LoVo (cell line): ENCODE measurements at places on chromosomes 12 and 14.

GRCh38 chr14:74141703-74142102, 56.9 kb downstream of the LIN52 start:
- no peak for DNase-seq

DNA sequence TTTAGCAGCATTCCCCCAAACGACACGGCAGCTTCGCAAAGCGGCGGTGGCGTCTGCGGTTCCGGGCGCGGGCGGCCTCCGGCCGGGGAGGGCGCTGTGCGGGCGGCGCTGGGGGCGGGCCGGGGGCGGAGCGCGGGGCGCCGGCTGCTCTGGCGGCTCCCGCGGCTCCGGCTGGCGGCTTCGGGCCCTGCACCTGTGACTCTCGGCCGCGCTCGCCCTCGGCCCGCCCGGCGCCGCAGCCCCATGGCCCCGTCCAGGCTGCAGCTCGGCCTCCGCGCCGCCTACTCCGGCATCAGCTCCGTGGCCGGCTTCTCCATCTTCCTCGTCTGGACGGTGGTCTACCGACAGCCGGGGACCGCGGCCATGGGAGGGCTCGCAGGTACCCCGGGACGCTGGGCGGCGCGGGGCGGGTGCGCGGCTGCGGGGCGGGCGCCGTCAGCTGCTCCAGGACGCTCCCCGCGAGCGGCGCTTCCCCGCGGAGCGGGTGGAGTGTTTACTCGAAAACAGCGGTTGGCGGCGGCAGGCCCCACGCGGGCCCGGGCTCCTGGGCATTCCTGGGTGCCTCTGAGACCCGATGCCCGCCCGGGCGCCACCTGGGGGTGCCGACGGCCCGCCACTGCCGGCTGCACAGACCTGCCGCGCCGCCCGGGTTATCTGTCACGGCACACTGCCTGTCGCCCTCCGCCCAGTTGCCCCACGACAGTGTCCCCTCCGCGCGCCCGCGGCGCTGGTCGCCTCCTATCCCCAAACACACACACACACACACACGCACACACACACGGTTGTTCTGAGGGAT, at the start of gene SLC48A1:
Gene SLC48A1 (plus strand): TSS at position 177 of the 796 bp plus-strand sequence. CDS start 67 bp downstream, at position 244.
- DNase-seq, result peak; percentile 87

GRCh38 chr14:34072921-34073320, 122.0 kb upstream of the EGLN3 start:
- DNase-seq, result no peak

- DNase-seq, result peak; percentile 51
These were observed 125.7 kb downstream of the TSPAN9 start for GRCh38 chr12:3202734-3203446.

DNA sequence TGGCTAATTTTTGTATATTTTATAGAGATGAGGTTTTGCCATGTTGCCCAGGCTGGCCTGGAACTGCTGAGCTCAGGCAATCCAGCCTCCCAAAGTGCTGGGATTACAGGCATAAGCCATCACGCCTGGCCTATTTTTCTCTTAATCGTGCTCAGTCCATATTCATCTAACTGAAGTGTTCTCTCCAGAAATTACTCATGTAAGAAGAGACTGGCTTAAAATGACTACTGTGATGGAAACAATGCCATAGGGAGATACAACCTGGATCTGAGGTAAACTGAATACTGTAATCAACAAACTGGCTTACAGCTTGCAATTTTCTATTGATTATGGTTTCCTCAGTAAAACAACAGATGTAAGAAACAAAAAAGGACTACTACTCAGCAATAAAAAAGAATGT, 21.1 kb downstream of the NUMB start:
- DNase-seq, result no peak

DNA sequence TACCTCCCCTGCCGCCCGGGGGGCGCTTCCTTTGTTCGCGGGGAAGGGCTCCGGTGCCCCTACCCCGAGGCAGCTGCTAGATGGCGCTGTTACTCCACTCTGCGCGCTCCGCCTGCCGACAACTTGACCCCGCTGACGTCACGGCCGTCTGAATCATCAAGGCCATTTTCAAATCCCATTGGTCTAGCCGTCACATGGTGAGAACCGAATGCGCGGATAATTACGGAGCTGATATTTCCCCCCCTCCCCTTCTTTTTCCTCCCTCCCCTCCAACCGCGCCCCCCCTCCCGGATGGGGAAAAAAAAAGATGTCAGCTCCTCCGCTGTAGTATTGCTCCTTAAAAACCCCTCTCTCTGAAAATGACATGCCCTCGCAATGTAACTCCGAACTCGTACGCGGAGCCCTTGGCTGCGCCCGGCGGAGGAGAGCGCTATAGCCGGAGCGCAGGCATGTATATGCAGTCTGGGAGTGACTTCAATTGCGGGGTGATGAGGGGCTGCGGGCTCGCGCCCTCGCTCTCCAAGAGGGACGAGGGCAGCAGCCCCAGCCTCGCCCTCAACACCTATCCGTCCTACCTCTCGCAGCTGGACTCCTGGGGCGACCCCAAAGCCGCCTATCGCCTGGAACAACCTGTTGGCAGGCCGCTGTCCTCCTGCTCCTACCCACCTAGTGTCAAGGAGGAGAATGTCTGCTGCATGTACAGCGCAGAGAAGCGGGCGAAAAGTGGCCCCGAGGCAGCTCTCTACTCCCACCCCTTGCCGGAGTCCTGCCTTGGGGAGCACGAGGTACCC, at the start of gene HOXC10:
Gene HOXC10 (plus strand): TSS at position 246 of the 791 bp plus-strand sequence. CDS start 114 bp downstream, at position 360.
- DNase-seq, result no peak

DNA sequence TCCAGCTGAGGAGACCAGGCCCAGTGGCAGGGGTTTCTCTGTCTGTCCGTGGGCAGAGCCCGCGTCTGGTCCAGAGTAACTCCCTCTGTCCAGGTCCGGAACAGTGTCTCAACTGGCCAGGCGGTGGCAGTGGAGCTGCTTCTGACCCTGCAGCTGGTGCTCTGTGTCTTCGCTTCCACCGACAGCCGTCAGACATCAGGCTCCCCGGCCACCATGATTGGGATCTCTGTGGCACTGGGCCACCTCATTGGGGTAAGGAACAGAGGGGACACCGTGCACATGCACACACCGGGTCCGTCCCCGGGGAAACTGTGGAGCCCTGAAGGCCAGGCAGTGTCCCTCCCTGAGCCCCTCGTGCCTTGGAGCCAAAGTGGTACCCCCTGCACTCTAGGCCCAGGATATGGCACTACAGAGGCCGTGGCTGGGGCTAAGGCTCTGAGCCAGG, 1.5 kb downstream of the AQP6 start:
- no peak for DNase-seq

DNA sequence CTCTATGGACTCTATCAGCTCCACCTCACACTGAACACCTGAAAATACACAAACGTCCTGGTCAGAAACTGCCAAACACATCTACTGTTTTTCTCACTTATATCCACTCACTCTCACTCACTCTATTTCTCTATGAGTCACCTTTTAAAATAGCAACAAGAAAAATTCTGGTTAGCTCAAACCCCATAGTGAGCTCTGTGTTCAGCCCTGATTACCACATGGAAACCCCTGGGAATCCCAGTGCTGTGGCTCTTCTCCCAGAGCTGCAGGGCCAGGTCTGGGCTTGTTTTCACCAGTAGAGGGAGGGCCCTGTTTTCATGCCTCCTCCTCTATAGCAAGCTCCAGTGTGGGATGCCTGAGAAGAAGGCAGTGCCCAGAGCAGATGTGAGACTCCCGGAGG, 1126.1 kb downstream of the TMEM121 start:
- no peak for DNase-seq

DNA sequence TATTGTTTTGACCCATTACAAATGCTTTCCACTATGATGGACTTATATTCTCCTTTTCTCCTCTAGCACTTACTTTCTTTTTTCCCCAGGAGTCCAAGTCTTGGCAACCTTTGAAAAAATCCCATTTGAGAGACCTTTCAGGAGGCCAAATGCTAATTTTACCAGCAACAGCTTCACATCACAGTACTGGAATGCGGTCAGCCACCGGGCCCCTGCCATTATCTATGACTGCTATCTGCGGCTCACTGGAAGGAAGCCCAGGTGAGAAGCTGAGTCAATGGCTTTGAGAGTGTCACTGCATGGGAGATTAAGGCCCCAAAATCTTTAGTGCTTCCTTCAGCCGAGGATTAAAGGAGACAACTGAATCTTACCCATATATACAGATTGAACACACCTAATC, 64.2 kb downstream of the ERGIC2 start:
- no peak for DNase-seq

DNA sequence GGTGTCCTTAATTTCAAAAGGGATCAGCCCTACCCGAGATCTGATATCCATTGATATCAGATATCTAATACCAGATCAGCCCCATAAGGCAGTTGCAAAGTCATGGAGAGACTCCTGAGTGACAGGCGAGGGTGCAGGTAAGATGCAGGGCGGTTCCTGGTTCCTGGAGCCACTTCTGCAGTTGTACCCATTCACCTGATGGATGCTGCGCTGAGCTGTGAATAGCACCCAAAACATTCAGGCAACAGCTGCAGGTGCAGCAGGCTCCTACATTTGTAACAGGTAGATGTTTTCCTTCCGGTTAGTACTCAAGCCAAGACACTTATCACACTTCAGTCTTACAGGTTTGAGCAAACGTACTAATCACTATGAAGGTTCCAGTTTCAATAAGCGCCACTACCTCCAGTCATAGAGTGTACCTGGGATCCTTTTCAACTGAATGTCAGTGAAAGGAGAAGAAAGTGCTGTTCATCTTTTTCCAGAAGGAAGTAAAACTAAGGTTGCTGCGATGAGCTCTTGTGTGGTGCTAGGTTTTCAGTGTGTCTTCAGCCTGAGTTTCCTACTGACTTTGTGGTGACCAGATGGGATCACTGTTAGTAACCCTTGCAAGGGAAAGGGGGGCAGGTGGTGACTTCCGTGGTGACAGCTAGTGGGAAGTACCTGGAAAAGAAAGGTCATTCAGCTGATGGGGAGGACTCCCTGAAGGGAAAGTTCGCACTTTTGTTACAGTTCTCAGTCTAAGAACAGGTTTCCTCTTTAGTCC, 1.9 kb downstream of the ATP6V0A2 start:
- no peak for DNase-seq

DNA sequence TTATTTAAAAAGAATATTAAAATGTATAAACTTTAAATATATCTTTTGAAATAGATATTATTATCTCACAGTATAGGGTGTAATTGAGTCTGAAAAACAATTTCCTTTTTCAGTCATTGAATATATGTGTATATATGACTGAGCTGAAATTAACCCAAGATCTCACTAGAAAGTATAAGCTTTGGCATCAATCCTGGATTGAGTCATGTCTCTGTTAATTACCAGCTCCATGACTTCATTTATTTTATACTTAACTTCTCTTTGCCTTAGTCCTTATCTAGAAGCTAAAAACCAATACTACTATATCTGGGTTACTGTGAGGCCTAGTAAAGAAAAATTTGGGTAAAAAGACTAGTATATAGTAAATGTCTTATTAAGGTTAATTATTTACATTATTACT, 1020.3 kb downstream of the LRFN5 start:
- DNase-seq, result no peak

DNA sequence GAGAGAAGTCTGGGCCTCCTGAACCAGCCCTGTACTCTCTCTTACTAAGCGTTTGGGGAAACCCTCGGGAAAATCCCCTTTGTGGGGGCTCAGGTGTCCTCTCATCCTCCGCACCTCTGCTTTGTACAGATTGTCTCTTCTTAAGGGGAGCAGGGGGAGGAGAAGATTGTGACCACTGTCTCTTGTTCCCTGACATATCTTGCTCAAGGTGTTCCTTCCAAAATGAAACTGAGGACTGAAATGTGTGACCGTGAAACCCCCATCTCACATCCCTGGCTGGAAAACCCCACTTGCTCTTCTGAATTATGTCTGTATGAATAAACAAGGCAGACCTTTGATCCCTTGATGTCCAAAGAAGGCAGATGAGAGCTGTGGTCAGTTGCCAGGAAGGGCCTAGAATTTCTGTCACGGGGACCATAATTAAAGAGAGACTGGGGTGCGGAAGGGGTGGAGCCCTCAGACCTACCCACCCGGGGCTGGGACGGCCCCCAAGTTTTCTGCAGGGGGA, 369.8 kb downstream of the AACS start:
- DNase-seq, result no peak

- DNase-seq, result no peak
These were observed 116.1 kb upstream of the NUDT4 start for GRCh38 chr12:93261505-93262094.

DNA sequence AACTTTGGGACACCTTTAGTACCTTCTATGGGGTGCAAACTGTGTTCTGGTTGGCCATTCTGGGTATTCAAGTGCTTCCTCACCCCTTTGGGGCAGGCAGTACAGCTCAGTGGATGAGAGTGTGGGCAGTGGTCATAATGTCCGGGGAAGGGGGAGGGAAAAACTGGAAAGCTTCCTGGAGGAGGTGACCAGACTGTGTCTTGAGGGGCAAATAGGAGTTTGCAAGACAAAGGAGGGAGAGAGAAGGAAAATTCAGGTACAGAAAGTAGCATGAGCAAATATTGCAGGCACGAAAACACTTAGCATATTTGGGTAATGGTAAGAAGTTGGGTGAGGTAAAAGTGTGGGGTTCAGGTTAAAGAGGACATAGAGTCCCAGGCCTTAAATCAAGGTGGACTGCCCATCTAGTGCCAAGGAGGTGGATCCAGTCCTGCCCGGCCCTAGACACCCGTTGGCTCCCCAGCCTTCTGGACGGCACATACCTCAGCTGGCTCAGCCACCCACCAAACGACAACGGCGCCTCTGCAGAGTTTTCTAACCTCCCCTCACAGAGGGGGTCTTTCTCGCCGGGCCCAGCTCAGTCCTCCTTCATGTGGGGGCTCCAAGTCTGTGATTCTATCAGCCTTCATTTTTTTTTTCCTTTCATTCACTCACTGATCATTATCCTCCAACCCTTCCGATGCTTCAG, 86.4 kb downstream of the DICER1 start:
- no peak for DNase-seq

DNA sequence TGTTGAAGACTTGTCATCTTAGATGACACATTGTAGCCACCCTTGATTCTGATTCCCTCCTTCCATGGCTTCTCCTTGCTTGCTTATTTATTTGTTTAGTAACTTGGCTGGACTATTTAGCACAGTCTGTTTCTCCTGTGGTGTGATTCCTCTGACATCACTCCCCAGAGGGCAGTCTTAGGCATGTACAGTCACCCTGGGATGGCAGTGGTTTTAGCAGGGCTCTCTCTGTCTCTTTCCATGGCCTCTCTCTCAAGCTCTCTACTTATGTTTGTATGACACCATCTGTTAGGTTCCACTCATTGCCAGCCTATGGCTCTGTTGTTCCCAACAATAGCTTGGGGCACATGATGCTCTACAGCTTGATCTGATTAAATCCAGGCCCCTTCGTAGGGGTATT, 158.3 kb downstream of the ADGRD1 start:
- DNase-seq, result no peak

GRCh38 chr12:25725470-25725869, 172.4 kb upstream of the LMNTD1 start:
- DNase-seq, result no peak

DNA sequence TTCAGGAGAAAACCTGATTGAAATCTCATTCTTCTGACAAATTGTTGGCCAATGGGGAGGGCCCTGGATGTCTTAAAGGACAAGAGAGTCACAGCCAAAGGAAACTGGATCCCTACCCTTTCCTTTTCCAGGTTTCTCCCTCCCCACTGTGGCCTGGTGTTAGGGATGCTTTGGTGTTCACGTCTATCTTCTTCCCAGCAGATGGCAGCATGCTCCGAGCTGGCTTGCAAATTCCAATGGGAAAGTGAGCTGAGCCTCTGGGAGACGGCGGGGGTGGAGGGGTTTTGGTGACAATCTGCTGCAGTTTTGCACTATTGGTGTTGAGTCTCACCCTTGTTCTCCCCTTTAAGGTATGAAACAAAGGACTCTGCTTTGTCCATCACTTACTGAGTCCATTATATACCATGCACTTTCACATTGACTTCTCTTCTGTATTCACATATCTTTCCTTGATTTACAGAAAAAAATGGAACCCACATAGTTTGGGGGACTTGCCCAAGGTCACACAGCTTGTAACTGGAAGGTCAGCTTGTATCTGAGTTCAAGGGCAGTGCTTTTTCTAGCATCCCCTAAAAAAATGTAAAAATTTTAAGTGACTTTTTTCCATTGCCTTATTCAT, 39.3 kb downstream of the CCDC177 start:
- peak; percentile 49 for DNase-seq
